ENCODE measurements at places on chromosomes 2 and 18. TPM values are rescaled to one million over a fixed set of nuclear protein-coding genes. Genes with fewer than 3 reads are reported as not detected.

ERCC3 gene
- 50.0 TPM for total RNA-seq

XDH gene
- total RNA-seq, result 0.38 TPM

RGPD3 gene
- total RNA-seq, result 0.85 TPM

TBR1 gene
- total RNA-seq, result not detected

CDCA7 gene
- 0.85 TPM for total RNA-seq

ALLC gene
- total RNA-seq, result under 0.01 TPM

TMEM127 gene
- total RNA-seq, result 18.6 TPM

WDR75 gene
- 59.8 TPM for total RNA-seq

CIDEA gene
- 0.58 TPM for total RNA-seq

TMEM214 gene
- total RNA-seq, result 16.3 TPM

CD8A gene
- not detected for total RNA-seq

TYMS gene
- total RNA-seq, result 37.6 TPM

ECEL1 gene
- total RNA-seq, result not detected

SP140 gene
- not detected for total RNA-seq

TSPYL6 gene
- total RNA-seq, result not detected

SERPINB3 gene
- not detected for total RNA-seq

FBXO41 gene
- total RNA-seq, result 0.38 TPM

LYPD6 gene
- total RNA-seq, result under 0.01 TPM

TFPI gene
- 866 TPM for total RNA-seq

ASIC4 gene
- total RNA-seq, result not detected

RNF152 gene
- 90.5 TPM for total RNA-seq

MYO5B gene
- total RNA-seq, result 0.28 TPM

ZNF385B gene
- total RNA-seq, result not detected

CYP27A1 gene
- total RNA-seq, result 0.58 TPM

ADGRF3 gene
- total RNA-seq, result under 0.01 TPM

RESP18 gene
- not detected for total RNA-seq

SEPTIN10 gene
- 84.5 TPM for total RNA-seq

PROKR1 gene
- total RNA-seq, result not detected

GKN2 gene
- not detected for total RNA-seq

GPBAR1 gene
- total RNA-seq, result 0.19 TPM

UGT1A3 gene
- total RNA-seq, result not detected

SLC16A14 gene
- 0.58 TPM for total RNA-seq

SDC1 gene
- total RNA-seq, result 14.4 TPM

DTNA gene
- total RNA-seq, result 31.3 TPM

FBXO48 gene
- total RNA-seq, result 0.28 TPM

GALNT13 gene
- 0.28 TPM for total RNA-seq

PLGLB2 gene
- 0.38 TPM for total RNA-seq

OR6B2 gene
- total RNA-seq, result not detected

SERPINB2 gene
- 0.38 TPM for total RNA-seq

CXCR2 gene
- total RNA-seq, result not detected

ALPI gene
- not detected for total RNA-seq

CCDC148 gene
- 2.0 TPM for total RNA-seq

KHK gene
- total RNA-seq, result 0.56 TPM

CD226 gene
- total RNA-seq, result under 0.01 TPM

PTH2R gene
- total RNA-seq, result not detected

DSG4 gene
- not detected for total RNA-seq

SPRED2 gene
- 17.4 TPM for total RNA-seq

DSEL gene
- 55.0 TPM for total RNA-seq

HMSD gene
- total RNA-seq, result under 0.01 TPM

CD207 gene
- total RNA-seq, result not detected

SMCHD1 gene
- total RNA-seq, result 72.9 TPM
